ENCODE measurements at places on chromosomes 3 and 15.

DNA sequence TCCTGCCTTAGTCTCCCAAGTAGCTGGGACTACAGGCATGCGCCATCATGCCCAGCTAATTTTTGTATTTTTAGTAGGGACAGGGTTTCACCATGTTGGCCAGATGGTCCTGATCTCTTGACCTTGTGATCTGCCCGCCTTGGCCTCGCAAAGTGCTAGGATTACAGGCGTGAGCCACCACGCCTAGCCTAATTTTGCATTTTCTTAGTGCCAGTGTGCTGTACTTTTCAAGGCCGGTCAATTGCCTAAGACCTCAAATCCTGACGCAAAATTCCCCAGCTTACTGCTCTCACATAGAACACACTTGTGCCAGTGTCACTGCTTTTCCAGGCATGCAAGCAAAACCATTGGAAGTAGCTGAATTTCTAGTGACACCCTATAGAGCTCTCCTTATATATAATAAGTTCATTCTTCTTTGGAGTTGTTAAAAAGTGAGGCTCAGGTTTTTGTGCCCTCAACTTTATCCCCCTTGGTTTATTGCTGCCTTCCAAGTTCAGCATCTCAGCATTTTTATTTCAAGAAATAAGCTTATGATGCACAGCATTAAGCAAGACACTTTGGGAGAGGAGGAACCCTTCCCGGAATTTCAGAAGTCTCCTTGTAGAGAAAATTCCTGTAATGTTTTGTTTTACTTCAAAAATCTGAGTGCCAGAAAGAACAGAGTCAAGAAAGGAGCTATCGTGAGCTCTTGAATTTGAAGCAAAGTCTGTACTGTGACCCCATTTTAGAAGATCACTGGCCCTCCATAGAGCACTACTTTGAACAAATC, 93.2 kb downstream of the FILIP1L start:
- no peak for DNase-seq

DNA sequence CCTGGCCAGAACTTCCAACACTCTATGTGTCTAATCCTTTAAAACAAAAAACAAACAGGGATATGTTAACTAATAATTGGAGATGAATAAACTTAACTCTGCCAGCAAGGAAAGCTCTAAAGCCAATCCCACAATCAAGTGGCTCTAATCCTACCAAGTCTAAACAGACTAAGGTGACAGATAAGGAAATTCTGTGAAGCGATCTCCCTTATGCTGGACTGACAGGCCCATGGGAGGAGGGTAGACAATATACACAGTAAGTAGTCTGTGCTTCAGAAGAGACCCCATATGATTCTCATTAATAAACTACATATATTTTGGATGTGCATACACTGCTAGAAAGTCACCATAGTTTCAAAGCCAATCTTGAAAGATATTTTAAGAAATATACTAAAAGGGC, 10.1 kb downstream of the VPS13C start:
- no peak for DNase-seq

DNA sequence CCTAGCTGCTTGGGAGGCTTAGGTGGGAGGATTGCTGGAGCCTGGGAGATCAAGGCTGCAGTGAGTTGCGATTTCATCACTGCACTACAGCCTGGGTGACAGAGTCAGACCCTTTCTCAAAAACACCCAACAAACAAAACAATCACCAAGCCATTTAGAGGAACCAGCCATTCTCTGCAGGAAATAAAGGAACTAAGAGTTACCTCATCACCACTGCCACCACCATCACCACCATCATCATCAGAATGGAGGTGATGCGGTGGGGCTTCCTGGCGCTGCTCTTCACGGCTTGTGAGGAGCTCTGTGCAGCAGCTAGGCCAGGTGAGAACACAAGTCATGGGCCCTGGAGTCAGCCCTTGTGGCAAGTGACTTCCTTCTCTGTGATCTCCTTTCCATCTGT, 37.7 kb upstream of the KLHL25 start:
- DNase-seq = no peak

DNA sequence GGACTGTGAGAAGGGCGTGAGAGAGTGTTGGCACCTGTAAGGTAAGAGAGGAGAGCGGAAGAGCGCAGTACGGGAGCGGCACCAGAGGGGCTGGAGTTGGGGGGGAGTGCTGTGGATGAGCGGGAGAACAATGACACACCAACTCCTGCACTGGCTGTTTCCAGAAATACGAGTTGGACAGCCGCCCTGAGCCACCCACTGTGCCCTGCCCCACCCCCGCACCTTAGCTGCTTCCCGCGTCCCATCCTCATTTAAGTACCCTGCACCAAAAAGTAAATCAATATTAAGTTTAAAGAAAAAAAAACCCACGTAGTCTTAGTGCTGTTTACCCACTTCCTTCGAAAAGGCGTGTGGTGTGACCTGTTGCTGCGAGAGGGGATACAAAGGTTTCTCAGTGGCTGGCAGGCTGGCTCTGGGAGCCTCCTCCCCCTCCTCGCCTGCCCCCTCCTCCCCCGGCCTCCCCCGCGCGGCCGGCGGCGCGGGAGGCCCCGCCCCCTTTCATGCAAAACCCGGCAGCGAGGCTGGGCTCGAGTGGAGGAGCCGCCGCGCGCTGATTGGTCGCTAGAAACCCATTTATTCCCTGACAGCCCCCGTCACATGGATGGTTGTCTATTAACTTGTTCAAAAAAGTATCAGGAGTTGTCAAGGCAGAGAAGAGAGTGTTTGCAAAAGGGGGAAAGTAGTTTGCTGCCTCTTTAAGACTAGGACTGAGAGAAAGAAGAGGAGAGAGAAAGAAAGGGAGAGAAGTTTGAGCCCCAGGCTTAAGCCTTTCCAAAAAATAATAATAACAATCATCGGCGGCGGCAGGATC, at the start of gene SOX2:
Gene SOX2 (plus strand): TSS at position 601 of the 811 bp plus-strand sequence. CDS start 436 bp downstream, outside the sequence.
- no peak for DNase-seq

- DNase-seq = no peak
Measured at GRCh38 chr3:66639809-66640356, 139.1 kb upstream of the LRIG1 start.

GRCh38 chr3:128585974-128586373, 64.6 kb downstream of the RPN1 start:
- DNase-seq = no peak

GRCh38 chr3:62281726-62282125, 91.6 kb downstream of the FEZF2 start:
- DNase-seq = no peak

DNA sequence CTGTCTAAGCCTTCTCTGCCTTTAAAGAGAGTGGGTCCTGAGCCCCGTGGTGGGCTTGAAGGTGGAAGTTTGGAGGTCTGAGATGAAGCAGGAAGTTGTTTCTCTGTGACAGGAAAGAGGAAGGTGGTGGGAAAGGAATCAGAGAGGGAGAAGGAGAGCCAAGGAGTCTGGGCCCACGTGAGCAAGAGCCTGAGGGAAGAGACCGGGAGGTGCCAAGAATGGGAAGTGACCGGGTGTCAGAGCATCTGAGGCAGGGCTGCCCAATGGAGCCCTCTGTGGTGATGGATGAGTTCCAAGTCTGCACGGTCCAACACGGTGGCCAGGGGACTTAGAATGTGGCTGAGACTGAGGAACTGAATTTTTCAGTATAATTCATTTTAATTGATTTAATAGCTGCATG, 24.6 kb downstream of the ALDH1L1 start:
- DNase-seq = no peak

- no peak for DNase-seq
Measured at GRCh38 chr3:120052677-120053076, 41.6 kb downstream of the GSK3B start.

DNA sequence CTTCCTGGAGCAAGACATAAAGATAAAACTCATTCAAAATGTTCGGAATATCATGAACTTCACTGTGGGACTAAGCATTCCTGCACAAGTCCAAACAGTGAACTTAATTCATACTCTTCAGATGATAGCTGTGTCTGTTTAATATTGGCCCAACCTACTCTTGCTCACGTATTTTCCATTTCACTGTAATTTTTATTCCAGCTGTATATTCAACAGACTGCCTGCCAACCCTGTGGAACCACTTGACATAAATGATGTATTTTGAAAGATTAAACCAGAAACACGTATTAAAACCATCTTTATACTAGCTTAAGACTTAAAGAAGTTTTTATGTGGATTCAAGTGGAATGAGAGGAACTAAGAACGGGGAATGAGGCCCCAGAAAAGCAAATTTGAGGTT, 172.5 kb downstream of the TMEM108 start:
- DNase-seq = no peak

DNA sequence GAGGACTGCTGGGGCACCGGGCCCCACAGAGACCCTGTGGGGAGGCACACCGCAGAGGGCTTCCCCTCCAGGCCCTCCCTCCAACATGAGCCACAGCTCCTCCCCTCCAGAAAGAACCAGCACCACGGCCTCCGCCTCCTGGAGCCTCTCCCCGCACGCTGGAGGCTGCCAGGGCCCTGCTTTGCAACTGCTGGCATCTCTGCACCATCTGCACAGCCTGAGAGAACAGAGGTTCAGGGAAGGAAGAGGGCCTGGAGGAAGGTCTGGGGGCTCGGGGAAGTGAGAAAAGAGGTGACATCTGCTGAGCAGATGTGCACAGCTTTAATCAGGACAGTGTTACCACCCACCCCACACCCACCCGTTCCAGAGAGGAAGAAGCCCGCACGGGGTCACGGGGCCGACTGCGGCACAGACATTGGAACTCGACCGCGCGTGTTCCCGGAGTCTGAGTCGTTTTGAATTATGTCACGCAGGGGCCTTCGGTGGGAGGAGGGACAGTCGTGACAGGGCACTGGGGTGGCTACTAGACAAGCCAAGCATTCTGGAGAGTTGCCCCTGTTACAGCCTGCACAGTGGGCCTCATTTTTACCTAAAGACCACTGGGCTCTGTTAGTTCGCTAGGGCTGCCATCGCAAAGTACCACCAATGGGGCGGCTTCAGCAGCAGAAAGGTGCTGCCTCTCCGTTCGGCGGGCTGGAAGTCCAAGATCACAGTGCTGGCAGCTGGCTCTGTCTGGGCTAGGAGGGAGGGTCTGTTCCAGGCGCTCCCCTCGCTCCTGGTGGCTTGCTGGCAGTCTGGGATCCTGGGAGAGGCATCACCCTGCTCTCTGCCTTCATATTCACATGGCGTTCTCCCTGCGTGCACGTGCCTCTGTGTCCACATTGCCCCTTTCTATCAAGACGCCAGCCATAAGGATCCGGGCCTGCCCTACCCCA, 194.8 kb downstream of the XXYLT1 start:
- no peak for DNase-seq

GRCh38 chr3:43289401-43289800, 3.1 kb downstream of the SNRK start:
- DNase-seq = no peak

DNA sequence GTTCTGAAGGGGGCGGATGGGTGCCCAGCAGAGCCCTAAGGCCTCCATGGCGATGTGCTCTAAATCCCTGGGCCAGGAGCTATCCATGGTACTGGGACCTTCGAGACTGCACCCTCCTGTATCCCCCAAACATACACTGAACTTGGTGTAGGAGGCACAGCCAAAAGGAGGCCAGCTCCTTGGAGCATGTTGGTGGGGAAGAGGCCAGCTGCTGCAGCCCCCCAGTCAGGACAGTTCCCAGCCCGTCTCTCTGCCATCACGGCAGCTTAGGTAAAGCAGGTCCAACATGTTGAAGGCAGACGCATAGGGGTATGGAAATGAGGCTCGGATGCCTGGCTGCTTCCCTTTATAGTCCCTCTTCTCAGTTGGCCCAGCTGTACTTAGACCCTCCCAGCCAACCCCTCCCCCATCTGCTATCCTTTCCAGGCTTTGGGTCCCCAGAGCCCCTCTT, 1.8 kb downstream of the CAMKV start:
- no peak for DNase-seq

GRCh38 chr3:169668957-169669741, 5.6 kb upstream of the MECOM start:
- no peak for DNase-seq

GRCh38 chr3:35602395-35602936, 36.9 kb upstream of the ARPP21 start:
- DNase-seq = no peak

- no peak for DNase-seq
Measured at GRCh38 chr3:120765830-120766493, 23.4 kb downstream of the GTF2E1 start.

GRCh38 chr3:155166441-155166840, 86.3 kb downstream of the MME start:
- no peak for DNase-seq
